ENCODE measurements at places on chromosomes 2 and 18.

GRCh38 chr2:147560810-147561535, 283.9 kb upstream of the ACVR2A start:
- DNase-seq = no peak

GRCh38 chr2:239392072-239392357, 8.8 kb downstream of the HDAC4 start:
- DNase-seq = no peak

GRCh38 chr18:31656754-31657153, 27.6 kb downstream of the B4GALT6 start:
- no peak for DNase-seq

- no peak for DNase-seq
These were observed 24.7 kb downstream of the ARL4C start for GRCh38 chr2:234472155-234472554.

- DNase-seq = peak; percentile 49
These were observed 107.4 kb downstream of the POLR1A start for GRCh38 chr2:85998071-85998991.

DNA sequence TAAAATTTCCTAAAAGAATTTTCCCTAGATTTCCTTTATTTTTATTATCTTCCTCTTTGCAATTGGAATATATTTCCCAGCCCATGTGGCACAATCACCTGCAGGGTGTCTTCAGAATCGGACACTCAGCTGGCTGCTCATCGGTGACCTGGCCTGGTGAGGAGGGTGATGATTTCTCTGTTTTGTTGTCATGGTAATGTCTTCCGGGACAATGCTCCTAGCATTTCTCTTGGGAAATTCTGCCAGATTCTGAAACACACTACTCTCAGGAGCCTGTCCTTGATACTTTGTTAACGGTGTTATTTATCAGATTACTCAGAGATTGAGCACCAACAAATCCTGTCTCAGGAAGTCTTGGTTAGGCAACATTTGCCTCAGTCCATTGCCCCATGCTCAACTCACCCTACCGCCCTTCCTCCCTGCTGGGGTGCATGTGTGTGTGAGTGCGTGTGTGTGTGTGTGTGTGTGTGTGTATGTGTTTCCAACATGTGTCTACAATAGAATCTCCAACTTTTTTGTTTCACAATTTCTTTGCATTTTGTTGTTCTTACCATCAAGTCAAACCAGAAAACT, 70.3 kb downstream of the MYT1L start:
- no peak for DNase-seq

DNA sequence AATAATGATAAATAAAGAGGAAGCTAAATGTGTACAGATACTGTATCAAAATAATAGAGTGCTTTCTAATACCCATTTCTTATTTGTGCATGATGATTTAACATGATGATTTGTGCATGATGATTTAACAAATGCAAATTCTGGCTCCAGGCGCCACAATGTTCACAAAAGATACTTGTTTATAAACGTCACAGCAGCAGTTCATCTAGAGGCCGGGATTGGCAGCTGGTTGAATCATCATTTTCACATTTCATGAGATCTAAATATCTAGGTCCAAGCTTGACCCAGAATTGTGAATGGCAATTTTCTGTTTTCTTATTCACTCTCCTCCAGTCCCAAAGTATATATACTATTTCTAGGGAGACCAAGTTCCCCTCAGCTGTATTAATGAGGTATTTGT, 322.0 kb downstream of the SUCLG1 start:
- DNase-seq = no peak

DNA sequence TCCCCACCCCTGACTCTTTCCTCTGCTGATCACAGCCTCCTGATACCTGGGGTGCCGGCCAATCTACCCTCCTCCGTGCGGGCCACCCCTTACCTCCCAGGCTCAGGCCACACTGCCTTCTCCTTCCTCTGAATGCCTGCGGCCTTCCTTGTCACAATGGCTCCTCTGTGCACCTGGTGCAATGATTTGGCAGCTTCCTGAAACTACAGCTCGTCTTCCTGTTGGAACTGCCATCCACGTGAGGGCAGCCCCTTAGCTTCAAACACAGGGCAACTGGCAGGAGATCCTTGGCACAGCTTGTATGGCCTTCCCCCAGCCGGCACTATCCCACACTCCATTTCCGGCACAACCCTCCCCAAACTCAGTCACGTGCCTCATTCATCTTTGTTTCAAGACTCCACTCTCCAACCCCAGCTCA, 69.0 kb downstream of the STPG4 start:
- DNase-seq = no peak

- DNase-seq = peak; percentile 94
These were observed 38.2 kb downstream of the EFEMP1 start for GRCh38 chr2:55885127-55885943.

DNA sequence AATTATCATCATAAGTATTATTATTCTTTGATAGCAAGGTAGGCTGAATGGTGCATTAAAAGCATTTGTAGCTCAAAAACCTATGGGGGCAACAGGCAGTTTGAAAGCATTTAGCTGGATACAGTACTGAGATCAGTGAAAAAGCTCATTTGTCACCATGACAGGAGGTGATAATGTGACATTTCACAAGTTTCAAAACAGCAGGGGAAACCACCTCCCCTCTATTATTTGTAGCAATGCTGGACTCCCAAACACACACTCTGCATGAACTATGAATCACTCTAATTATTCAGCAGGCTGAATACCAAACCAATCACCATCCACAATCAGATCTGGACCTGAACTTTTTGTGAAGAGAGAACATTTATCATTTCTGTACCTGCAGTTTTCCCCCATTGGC, 63.4 kb downstream of the MYO5B start:
- no peak for DNase-seq

GRCh38 chr2:113084249-113085000, 16.7 kb downstream of the IL1F10 start:
- no peak for DNase-seq

GRCh38 chr2:154447727-154448418, 250.6 kb upstream of the KCNJ3 start:
- DNase-seq = no peak

DNA sequence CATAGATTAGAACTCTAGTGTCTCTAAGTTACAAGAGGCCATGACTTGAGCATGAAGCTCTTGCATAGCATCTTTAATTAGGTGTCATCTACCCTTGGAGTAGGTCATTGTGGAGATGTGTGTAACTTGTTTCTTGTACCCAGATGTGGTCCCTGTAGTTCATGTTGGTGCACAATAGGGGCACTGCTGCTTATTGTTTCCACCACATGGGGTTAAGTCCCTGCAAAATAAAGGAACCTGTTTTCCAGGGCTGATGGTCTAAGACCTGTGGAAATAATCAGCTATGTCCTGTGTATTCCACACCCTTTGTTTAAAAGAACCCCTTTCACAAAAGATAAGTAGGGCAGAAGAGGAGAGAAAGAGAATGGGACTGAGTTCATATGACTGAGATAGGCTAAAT, 28.6 kb downstream of the ASXL3 start:
- no peak for DNase-seq

DNA sequence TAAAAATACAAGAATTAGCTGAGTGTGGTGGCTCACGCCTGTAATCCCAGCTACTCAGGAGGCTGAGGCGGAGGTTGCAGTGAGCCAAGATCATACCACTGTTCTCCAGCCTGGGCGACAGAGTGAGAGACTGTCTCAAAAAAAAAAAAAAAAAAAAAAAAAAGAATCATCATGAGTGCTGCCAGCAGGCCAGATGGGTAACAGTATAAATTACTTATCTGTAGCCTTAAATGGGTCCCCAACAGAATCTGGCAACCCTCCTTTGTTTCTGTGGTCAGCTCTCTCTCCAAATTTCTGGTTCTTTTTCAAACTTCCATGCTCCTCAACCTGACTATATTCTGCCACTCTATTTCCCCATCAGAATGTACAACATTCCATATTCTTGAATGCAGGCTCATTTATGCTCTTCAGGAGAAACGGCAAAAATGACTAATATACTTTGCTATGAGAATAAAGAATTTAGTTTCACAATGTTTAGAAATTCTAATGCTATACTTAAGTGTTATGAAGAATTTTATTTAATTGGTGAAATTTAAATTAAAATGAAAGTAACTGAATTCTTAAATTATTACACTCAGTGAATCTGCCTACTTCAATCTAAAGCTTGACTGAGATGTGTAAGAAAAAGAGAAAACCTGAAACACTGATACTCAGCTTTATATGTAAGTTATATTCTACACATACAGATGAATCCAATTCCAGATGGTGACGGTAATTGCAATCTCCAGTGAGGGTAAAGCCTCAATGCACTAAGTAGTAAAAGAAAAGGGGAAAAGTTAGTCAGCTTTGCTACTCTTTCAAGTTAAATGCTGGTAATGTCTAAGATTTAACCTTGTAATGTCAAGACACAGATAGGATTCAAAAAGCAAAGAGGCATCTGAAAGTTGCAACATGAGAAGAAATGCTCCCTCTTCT, 24.8 kb downstream of the LPIN2 start:
- DNase-seq = no peak

DNA sequence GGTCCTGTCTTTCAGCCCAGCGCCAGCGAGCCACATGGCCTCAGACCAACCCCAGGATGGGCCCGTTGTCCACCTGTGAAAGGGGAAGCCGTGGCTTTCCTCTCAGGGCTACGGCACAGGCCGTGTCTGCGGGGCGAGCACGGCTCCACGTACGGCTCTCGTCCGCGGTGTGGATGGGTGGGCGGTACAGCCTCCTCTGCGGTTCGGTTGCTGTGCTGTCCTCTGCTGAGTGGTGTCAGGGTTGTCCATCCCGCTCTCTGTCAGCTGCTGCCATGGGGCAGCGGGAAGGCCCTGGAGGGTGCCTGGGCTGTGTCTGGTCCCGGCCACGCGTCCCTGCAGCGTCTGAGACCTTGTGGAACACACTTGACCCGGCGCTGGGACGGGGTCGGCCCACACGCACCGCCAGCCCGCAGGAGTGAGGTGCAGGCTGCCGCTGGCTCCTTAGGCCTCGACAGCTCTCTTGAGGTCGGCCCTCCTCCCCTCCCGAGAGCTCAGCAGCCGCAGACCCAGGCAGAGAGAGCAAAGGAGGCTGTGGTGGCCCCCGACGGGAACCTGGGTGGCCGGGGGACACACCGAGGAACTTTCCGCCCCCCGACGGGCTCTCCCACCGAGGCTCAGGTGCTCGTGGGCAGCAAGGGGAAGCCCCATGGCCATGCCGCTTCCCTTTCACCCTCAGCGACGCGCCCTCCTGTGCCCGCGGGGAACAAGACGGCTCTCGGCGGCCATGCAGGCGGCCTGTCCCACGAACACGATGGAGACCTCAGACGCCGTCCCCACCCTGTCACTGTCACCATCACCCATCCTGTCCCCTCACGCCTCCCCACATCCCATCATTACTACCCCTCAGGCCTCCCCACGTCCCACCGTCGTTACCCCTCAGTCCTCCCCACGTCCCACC, 128.7 kb downstream of the NFATC1 start:
- no peak for DNase-seq

DNA sequence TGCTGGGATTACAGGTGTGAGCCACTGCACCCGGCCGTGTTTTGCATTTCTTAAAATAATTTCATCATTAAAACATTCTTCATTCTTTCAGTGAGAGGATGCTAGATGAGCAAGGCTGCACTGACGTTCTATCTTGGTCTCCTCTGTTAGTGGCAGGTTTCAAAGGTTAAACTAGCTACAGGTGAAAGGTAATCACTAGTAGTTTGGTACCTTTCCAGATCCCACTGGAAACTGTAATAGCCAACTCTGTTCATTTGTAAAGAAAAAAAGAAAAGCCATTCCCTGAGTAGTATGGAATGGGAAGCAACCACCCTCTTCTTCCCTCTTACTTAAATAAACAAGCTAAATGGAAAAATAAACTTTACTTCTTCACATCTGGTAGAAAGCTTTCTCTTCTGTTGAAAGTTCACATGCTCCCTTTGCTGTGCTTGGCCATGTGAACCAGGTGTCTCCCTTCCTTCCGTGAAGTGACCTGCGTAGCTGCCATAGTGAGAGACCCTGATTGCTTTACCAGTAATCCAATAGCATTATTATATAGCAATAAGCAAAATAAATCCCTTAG, 94.0 kb downstream of the GREB1L start:
- DNase-seq = no peak

- DNase-seq = no peak
These were observed 524.7 kb upstream of the ACVR2A start for GRCh38 chr2:147320146-147320545.

- DNase-seq = no peak
These were observed 981 bp downstream of the RAMP1 start for GRCh38 chr2:237860273-237860935.

DNA sequence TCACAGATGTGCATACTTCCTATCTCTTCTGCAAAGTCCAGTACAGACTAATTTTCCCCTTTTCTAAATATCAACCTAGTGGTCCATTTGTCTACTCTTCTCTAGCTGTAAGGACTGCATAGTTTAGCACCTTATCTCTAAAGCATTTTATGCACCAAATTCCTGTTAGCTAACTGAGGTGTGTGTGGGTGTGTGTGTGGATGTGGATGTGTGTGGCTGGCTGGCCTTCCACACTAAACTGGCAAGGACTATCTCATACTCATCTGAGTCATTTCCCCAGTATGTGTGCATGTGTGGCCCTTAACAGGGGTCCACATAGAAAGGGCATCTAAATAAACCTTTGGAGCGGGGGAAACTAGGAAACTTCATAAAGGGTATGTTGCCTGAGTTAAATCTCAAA, 139.6 kb downstream of the TTC32 start:
- no peak for DNase-seq

DNA sequence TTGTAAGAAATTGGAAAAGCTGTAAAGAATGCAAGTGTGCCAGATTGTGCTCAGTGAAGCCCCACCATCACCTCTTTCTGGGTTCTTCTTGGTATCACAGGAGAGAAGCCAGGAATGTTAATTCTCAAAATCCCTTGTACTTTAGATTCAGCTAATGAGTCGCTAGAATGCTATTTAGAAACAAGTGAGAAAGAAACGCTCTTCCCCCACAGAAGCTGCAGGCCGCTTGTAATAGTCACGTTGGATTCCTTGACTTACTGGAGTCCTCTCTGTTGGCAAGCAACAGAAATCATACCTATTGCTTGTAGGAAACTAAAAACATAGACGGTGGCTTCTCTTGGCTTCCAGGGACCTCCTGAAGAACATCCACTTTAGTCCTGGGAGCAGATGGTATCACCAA, 375.6 kb upstream of the LRATD1 start:
- DNase-seq = no peak

DNA sequence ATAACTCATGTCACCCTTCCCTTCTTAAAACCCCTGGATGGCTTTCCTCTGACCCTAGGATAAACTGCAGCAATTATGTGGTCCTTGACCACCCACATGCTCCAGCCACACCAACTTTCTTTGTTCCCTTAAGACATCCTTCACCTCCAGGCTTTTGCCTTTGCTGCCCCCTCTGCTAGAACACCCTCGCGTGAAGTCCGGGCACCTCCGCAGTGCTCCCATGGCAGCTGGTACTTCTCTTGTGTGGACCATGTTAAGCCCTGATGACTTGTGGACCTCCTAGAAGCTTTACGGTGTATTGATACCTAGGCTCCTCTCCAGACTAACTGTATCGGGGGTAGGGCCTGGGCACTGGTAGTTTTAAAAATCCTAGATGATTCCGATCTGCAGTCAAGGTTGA, 824 bp upstream of the ABHD1 start:
- DNase-seq = no peak

GRCh38 chr18:77486985-77487384, 237.3 kb downstream of the GALR1 start:
- no peak for DNase-seq

GRCh38 chr2:62014102-62014501, 108.6 kb downstream of the COMMD1 start:
- peak; percentile 90 for DNase-seq

Measured in fibroblast of the conjunctiva (primary cell).